ENCODE measurements at places on chromosomes 3 and 15.

DNA sequence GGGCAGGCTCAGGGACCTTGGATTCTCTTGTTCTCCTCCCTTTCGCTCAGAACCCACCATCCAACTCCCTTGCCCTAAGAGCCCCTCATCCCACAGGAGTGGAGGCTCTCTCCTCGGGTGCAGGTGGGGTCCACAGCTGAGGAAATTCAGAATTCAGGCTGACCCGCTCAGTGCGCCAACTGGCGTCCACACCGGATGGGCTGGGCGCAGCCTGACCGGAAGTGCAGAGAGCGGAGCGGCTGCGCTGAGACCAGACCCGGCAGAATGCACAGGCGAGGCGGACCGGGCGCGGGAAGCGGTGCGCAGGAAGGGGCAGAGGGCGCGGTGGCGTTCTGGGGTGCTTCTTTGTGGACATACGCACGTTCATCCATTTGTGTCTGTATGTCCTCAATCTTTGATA is 210.4 kb upstream of the NDN start:
- DNase-seq = no peak

DNA sequence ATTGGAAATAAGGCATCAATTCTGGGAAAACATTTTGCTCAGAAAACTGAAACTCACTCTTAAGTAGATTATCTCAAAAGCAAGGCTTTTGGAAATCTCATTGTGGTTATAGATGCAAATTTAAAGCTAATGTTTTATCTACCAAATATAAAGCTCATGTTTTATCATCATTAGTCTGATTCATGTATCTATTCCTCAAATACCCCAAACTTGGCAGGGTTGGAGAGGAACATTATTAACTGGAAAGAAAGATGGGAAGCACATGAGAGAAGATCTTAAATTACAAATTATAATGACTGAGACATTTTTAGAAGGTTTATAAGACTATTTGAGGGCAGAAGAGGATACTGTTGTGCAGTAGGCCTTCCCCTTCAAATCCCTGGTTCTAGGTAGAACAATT is 137.3 kb upstream of the TGFBR2 start:
- DNase-seq = no peak

DNA sequence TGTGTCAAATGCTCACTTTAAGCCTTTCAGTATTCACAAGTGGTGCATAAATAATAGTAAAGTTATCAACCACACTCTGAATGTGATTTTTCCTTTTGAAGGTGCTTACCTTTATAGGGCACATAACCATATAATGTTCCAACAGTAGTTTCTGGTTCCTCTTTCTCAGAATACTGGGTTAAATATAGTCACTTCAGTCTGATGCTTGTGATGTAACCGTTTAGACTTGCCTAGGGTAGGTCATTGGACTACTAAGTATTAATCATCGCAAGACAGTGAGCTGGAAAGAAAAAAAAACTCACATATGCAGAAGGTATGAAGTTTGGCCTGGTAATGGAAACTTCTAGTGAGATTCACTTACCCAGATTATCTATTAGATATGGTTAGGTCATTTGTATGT is 1.9 kb downstream of the KBTBD8 start:
- peak; percentile 67 for DNase-seq

- no peak for DNase-seq
Measured at GRCh38 chr3:146178006-146178689, 17.2 kb upstream of the PLOD2 start.

- DNase-seq = no peak
Measured at GRCh38 chr15:78492872-78493271, 14.5 kb upstream of the HYKK start.

DNA sequence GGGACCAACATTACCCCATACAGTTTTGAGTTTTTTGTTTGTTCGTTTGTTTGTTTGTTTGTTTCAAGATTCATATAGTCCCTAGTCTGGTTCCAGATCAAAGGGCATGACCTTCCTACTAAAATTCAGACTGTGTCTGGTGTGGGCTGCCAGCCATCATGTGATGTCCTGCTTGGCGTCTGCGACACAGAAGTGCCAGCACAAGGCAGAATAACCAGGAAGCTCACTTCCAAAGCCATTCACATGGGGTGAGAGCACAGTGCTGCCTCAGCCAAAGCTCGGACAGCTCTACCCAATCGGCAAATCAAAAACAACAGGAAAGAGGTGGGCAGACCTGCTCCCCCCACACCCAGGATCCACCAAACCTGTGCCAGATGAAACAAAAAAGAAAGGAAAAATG is 142.6 kb upstream of the THBS1 start:
- no peak for DNase-seq

GRCh38 chr3:34016925-34017587 is 218.6 kb downstream of the PDCD6IP start:
- peak; percentile 12 for DNase-seq

GRCh38 chr15:43531018-43531670 is 13.7 kb downstream of the MAP1A start:
- DNase-seq = no peak

DNA sequence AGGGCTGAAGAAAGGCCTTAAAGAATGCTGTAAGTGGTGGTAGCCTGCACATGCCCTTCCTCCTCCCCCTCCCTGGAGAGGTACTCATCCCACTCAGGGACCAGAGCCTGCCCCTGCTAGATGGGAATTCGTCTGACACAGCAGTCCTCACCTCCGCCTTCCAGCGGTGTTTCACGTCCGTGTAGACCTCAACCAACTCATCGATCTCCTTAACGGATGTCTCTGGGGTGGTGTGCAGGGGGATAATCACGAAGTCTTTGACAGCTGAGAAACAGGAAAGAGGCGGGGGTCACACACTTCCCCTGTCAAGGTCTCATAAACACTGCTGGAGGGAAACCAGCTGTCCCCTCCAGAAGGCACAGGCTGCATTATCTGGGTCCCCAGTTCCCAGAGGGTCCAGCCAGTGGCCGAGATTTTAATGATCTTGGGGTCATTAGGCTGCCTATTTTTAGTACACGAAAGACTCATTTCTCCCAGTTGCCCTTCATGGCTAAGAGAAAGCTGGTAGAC is 9.9 kb downstream of the DNASE1L3 start:
- no peak for DNase-seq

GRCh38 chr15:70722266-70723121 is 40.9 kb downstream of the UACA start:
- peak; percentile 10 for DNase-seq

DNA sequence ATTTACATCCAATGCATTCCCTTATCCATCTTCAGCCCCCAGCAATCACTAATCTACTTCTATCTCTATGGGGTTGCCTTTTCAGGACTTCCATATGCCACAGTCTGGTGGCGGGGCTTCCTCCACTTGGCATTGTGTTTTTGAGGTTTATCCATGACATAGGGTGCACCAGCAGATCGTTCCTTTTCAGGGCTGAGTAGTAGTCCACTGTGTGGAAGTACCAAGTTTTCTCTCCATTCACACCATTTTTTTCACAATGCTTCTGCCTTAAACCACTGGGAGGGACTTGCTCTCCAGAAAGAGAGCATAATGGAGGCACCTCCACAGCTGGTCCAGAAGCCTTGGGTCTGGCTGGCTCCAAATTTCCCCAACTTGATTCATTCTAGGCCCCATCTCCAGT is 144.0 kb upstream of the IQSEC1 start:
- DNase-seq = no peak

DNA sequence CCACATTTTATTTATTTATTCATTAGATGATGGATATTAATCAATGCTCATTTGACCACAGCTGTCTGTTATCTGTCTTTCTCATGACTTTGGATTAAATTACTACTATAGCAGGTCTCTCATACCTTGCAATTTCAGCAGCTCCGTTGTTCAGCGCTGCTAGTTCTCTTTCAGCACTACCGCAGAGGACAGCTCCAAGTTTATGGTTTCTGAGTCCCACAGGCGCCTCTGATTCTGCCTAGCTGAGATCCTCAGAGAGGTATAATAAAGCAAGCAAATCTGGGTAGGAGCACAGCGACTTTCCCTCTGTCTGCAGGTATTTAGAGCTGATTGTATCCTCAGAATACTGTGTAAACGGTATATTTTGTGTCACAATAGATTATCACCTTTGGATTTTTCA is 204.9 kb downstream of the CNTN4 start:
- no peak for DNase-seq

- no peak for DNase-seq
Measured at GRCh38 chr3:140545197-140545596, 132.7 kb upstream of the TRIM42 start.

DNA sequence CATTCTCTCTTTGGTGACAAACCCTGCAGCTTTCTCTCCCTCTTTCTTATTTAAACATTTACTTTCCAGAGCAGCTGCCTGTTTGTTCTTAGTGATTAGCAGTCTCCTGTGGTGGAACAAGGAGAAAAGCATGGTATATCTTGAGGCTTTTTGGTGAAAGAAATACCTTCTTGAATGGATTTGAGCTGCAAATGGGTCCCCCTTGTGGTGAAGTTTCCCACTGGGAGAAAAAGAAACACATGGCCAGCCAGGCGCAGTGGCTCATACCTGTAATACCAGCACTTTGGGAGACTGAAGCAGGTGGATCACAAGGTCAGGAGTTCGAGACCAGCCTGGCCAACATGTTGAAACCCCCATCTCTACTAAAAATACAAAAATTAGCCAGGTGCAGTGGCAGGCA is 48.3 kb upstream of the ACP3 start:
- DNase-seq = no peak

- DNase-seq = no peak
Measured at GRCh38 chr15:70033529-70034140, 64.1 kb downstream of the TLE3 start.

GRCh38 chr3:49602877-49603411 is 48.7 kb downstream of the BSN start:
- no peak for DNase-seq

- DNase-seq = no peak
Measured at GRCh38 chr15:33022629-33023028, 171.9 kb downstream of the FMN1 start.

- no peak for DNase-seq
Measured at GRCh38 chr3:138747225-138747624, 87.5 kb downstream of the PIK3CB start.

- peak; percentile 50 for DNase-seq
Measured at GRCh38 chr3:124650798-124651197, 79.5 kb upstream of the UMPS start.

DNA sequence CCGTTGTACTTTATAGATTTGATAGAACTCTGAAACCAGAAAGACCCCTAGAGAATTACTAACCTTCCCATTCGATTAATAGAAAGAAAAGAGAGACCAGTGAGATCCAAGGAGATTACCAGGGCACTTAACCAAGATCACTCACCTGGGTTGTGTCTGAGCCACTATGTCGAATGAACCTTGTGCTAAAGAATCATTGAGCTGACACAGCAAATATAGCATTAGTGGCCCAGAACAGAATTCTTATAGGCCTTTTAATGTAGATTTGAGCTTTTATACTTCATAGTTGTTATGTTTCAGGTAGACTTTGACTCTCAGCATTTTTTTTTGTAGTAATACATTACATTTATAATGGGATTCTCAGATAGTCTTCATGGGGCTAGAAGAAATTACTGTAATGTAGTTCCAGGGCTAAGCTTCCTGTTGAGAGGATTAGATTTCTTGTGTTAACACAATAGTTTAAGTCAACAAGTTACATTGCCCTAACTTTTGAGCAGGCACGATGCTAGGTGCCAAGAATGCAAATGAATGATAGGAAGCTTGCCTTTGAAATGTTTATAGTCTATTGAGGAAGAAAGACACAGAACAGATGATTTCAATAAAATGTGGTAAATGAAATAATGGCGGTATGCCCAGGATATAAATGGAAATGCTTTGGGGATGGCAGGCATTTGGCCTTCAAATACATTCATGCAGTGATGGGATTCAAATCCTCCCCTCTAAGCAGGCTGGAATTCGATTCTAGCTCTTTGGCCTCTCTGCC is 24.4 kb upstream of the ABHD10 start:
- DNase-seq = no peak

GRCh38 chr15:31484986-31485385 is 158.4 kb downstream of the KLF13 start:
- DNase-seq = no peak

GRCh38 chr3:12638105-12638504 is 25.8 kb downstream of the RAF1 start:
- DNase-seq = no peak

GRCh38 chr3:11080492-11080891 is 73.8 kb upstream of the HRH1 start:
- DNase-seq = no peak

- no peak for DNase-seq
Measured at GRCh38 chr3:99720985-99721632, 82.7 kb downstream of the COL8A1 start.

DNA sequence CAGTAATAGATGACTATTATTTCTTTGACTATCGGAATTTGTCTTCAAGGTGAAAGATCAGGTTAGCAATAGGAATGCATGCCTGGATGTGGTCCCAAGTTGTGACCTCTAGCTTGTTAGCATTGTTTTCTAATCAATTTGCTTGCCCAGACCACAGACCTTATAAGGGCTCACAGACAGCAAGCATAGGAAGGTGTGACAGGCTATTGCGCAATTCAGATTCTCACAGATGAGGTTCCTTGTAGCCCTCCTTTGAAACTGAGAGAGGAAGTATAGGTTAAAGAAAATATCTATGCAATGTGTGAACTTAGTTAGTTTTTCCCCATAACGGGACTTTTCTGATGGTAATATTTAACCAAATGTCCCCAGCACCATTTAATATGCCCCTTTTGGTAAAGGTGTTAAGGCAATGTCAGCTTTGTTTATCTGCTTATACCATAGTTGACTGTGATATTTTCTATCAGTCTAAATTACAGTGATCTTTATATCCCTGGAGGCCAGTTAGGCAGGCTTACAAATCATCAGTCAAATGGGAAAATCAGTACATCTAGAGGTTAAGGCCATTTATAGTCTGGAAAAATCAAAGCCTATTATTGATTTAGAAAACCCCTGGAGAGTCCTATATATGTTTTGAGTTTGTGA is 168.1 kb upstream of the MBNL1 start:
- peak; percentile 63 for DNase-seq

DNA sequence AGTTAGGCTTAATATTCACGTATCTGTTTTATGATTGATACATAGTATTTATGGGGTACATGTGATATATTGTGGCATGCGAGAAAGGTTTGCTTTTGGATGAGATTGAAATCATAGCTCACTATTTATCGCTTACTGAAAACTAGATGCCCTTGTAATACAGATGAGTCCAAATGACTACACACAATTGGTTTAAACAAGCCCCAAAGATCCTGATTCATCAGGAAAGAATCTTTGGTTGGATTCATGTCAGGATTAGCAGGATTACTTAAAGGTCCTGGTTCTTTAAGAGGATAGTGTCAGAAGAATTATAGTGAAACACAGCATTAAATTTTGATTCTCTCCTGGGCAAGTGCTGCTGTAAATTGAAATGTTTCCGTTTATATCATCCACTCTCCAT is 18.6 kb upstream of the AADAC start:
- no peak for DNase-seq

DNA sequence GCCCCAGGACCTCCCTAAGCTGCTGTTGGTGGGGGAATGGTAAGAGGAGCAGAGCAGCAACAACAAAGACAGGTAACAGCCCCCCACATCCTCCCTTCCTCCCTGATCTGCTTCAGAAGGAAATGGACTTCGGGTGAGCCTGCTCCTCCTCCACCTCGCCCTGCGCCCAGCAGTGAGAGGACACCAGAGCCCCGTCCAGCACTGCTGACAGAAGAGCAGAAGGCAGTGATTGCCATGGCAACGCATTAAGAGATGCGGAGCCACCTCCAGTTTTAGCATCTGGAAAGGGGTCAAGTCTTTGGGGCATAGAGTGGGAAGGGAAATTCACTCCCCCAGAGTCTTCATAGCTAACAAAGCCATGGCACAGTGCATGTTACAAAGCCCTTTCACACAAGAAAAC is 77.6 kb upstream of the HRH1 start:
- DNase-seq = no peak
